Inflammatory macrophage treated with lipopolysaccharide for 1 hour (primary cell): ENCODE measurements at places on chromosomes 5 and 9.

DNA sequence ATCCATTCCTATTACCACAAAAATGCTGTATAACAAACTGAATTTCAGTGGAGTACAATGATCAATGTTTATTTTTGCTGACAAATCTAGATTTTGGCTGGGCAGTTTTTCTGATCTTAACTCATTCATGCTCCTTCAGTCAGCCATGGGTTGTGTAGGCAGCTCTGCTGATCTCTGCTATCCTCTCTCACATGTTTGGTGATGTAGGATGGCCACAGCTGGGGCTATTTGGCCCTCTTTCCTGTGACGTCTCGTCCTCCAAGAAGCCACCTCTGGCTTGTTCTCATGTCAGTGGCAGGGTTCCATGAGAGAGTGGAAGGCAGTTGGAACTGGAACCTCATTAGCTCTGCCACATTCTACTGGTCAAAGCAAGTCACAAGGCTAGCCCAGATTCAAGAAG is 8.9 kb downstream of the NLN start:
- peak; percentile 20 for DNase-seq

GRCh38 chr9:123447934-123448646 is 92.1 kb downstream of the CRB2 start:
- no peak for DNase-seq

- no peak for DNase-seq
Measured at GRCh38 chr5:162496100-162496808, 428.7 kb downstream of the GABRG2 start.

DNA sequence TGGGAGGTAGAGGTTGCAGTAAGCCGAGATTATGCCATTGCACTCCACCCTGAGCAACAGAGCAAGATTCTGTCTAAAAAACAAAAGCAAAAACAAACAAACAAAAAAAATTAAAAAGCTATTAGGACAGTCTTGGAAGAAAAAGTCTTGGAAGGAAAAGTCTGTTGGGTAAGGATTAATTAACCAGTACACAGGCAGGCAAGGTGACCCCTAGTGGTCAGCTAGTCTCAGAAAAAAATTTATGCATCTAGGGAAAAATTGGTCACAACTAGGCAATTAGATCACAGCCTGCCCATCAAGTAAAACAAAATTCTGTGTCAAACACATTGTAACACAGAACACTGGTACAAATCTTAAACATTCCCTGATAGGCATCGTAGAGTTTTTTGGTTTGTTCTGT is 6.7 kb upstream of the ANKRD18B start:
- peak; percentile 55 for DNase-seq

DNA sequence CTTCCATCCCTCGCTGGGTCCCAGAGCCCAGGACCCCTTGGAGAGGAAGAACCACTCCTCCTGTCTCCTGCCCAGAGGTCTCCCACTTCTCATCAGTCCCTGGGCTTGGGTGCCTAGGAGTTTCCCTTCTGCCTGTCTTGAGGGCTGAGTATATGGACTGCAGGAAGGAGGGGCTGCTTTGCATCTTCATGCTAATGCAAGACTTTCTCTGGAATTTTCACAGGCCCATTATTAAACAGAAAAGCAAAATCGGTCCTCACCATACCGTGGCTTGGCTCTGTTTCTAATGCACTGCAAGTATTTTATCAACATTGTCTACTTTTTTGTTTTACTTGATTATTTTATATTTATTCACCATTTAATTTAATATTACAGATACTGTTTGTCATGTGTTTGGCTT is 34.5 kb downstream of the TRIO start:
- DNase-seq = no peak

- peak; percentile 73 for DNase-seq
Measured at GRCh38 chr5:175478384-175479124, at the start of gene SFXN1. SFXN1 (plus strand) TSS chr5:175478560; CDS start chr5:175492104, 13,544 bp downstream.

DNA sequence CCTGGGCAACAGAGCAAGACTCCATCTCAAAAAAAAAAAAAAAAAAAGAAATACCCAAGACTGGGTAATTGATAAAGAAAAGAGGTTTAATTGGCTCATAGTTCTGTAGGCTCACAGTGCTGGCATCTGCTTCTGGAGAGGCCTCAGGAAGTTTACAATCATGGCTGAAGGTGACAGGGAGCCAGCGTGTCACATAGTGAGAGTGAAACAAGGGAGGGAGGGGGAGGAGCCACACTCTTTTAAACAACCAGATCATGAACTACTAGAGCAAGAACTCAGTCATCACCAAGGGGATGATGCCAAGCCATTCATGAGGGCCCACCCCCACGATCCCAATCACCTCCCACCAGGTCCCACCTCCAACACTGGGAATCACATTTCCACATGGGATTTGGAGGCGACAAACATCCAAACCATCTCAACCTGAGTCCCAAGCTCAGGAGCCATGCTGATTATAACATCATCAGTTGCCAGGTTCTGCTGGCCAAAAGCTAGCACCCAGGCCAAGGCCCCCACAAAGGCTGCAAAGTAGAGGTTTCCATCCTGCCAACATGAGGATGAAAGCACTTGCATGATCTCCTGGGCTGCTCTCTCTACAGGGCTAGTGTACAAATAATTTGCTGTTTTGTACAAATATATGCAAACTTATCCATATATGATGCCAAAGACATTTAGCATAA is 15.3 kb downstream of the DENND1A start:
- DNase-seq = no peak

DNA sequence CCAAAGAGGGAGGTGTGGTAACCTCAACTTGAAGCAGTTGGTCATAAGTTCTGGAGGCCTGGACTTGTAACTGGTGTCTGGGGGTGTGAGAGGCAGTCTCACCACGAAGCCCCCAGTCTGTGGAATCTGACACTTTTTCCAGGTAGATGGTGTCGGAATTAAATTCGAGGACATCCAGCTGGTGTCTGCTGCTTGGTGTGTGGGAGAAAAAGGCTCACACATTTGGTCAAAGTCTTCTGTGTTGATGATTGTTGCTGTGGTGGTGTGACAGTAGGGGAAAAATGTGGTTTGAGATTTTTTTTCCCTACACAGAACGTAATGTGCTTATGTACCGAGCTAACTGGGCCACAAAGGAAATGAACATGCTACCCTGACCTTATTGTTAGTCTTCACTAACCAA is 251.9 kb downstream of the MAT2B start:
- DNase-seq = no peak

GRCh38 chr9:27385606-27386322 is 88.8 kb upstream of the EQTN start:
- no peak for DNase-seq

DNA sequence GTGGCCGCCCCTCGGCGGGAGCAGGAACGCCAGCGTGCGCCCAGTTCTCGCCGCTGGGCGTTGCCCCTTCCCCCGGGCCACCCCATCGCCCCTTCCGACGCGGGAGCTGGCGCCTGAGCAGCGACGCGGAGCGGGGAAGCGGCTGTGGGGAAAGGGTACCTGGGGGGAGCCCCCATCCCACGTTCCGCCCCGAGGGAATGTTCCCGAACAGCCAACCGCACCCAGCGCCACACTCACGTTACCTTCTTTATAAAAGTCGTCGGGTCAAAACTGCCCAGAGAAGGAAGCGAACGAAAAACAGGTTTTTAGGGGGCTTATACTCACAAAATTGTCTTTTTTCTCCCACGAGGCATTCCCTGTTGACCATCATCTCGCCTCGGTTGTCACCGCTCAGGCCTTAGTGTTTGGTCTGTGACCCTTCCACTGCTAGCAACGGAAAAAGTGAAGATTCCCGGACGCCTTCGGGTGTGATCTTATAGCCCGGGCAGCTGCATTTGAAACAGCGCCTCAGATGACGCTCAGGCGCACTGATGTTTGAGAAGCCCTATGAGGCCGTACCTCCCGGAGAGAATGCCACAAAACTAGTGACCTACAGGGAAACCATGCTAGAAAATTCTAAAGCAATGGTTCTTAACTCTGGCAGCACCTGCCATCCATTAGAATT is 475 bp upstream of the GOLM1 start:
- DNase-seq = peak; percentile 29

GRCh38 chr5:74336297-74336696 is 304.2 kb downstream of the ENC1 start:
- DNase-seq = no peak

DNA sequence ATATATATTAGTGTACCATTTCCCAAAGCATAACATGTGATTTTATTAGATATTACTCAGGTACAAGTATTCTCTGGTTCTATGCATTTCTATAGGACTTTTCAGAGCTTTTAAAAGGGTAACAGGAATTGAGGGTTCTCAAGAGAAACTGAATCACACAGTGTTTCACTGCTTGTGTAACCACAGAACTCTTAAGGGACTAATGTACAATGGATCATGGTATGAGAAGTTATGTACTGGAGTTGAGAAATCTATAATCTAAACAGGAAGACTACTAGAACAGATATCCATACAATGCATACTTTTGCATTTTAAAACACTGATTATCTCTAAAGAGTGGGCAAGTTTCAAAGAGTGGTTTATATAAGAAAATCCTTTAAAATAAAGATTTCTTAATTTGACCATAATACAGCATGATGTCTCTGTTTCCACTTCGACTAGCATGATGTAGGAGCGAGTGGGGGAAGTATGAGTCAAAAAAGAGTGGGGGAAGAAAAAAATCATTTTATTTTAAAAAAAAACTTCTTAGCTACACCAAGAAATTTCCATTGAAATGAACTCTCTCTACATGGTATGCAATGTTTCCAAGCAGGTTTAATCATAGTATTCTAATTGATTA is 183.5 kb downstream of the RFX3 start:
- DNase-seq = peak; percentile 43

DNA sequence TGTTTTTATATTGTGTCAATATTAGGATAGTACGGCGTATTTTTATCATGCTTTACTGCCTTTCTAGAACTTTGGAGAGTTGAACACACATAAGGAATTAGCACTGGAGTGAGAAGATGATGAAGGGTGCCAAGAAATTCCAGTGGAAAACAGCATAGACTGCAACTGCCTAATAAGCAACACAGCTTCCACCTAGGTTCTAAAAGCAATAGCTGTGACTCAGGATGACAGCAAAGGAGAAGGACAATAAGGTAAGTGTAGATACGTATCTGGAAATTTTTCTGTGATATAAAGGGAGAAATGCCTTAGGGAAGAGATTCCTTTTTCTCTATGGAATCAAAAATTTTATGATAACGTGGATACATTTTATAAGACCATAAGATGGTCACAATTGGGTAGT is 7.4 kb downstream of the PTPRD start:
- no peak for DNase-seq

DNA sequence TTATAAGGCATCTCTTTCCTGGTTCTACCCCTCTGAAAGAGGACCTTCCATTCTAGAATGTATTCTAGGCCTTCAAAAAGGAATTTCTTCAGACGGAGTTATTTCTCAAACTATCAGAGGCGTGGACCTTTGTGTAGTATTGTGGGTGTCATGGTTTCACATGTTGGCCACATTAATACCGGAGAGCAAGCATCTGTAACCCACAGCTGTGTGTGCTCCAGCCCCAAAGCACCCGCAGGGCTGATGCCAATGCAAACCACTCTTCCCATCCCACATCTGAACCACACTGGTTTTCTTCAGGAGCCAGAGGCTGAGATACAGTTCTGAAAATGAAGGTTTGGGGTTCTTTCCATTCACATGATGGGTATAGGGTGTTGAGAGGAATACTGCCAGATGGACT is 127.1 kb downstream of the BNC2 start:
- no peak for DNase-seq

- no peak for DNase-seq
Measured at GRCh38 chr5:67092535-67092934, 104.1 kb downstream of the CD180 start.

GRCh38 chr5:43631182-43631910 is 28.4 kb downstream of the NNT start:
- DNase-seq = peak; percentile 90

GRCh38 chr9:88243736-88244135 is 105.5 kb upstream of the SPATA31C2 start:
- DNase-seq = no peak

GRCh38 chr5:101539315-101539714 is 636.2 kb upstream of the ST8SIA4 start:
- DNase-seq = no peak

DNA sequence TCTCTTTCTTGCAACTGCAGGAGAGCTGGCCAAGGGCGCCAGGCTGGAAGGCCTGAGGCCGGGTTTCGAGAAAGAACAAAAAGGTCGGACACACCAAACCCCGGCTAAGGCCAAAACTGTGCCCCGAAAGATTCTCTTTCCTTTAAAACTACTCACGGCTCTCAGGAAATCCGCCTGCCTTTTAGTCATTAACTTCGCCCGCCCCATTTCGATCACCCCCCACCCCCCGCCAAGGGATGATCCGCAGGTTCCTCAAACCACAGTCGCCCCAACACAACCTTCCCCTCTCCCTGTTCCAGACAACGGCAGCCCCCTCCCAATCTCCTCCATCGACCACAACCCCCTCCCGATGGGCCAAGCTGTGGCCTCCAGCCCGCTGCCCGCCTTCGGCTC is 536 bp downstream of the FEM1C start:
- DNase-seq = peak; percentile 79

GRCh38 chr9:133076691-133077090 is 14.9 kb downstream of the CEL start:
- no peak for DNase-seq

- DNase-seq = no peak
Measured at GRCh38 chr9:121744002-121744686, 92.7 kb downstream of the DAB2IP start.

GRCh38 chr9:91757782-91758181 is 192.2 kb downstream of the ROR2 start:
- DNase-seq = no peak

DNA sequence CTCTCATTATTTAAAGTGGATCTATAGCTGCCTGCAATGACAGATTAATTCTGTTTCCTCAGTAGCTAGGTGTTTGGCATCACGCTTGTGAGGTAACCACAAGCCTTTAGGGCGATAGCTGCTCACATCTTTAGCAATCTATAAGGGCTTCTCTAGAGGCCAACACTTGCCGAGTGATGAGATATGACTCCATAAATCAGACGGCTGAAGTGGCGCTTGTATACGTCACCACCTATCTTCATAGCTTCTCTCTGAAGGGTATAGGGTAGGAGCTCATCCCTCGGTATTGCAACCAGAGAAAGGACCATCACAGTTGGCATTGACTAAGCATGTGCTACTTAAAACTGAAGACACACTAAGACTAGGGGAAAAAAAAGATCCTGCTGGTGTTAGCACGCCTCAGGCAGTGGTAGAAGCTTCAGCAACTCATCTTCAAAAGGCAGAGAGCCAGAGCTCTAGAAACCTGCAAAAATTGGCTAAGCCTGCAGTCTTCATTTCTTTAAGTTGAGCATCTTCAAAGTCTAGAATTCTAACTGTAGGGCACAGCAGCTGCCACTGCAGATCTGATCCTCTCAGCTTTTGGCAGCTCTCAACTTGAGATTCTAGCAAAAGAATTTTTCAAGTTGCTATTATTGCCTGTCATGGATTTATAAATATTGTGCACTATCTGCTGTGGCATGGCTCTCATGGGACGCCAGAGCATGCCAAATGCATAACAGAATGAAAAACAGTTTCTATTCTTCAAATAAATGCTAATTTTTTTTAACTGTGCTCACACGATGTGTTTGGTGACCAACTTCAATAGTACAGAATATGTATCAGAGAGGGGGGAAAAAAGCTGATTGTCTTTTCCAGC is 37.5 kb downstream of the PSMB7 start:
- no peak for DNase-seq

- DNase-seq = no peak
Measured at GRCh38 chr9:127614961-127615360, 2.9 kb downstream of the STXBP1 start.
